Activated naive CD8-positive, alpha-beta T cell treated with anti-CD3 and anti-CD28 coated beads for 36 hours (primary cell): ENCODE measurements at places on chromosomes 3 and 15. TPM values are rescaled to one million over a fixed set of nuclear protein-coding genes. Genes with fewer than 3 reads are reported as not detected.

DNA sequence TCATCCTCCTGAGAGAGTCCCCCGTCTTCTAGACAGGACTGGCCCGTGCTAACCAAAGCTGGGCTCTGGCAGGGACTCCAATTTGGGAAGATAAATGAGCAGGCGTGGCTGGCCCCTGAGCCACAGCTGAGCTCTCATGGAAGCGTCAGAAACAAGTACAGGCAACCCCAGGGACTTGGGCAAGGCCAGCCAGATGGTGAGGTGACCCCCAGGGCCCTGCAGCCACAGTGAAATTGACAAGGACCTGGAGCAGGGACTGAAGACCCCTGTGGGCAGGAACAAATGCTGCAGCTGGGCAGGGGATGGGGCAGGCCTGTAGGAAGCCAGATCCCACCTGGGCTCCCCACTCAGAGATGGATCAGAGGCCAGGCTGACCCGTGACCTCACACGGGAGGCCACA is 32.8 kb upstream of the CGNL1 start:
- H3K4me3 ChIP-seq: no peak overlapping the region
- H3K27me3 ChIP-seq: no peaks in the 10 kb centered on the region
- peaks cover 1% of the 10 kb centered on the region for H3K4me1 ChIP-seq
- no peak for DNase-seq
- no peaks in the 10 kb centered on the region for H3K36me3 ChIP-seq
- H3K27ac ChIP-seq: no peak overlapping the region

ANKRD63 gene
- not detected for total RNA-seq

DNA sequence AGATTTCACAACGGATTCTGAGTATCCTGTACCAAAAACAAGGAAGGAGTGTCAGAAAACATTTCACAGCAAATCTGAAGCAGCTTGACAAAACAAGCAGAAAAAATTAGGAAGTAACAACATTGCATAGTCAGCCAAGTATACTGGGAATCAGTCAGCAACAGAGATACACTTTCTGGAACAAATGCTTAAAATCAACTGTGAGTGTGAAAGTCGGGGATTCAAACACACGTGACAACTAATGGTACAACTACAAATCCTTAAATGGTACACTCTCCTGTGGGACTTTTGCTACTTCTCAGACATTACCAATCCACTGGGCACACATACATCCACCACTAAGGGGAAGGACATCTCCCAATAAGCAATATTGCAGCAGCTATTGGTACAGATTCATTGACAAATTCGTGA is 296.6 kb upstream of the MME start:
- DNase-seq: no peak
- no peak overlapping the region for H3K27ac ChIP-seq
- H3K36me3 ChIP-seq: no peaks in the 10 kb centered on the region
- H3K27me3 ChIP-seq: no peaks in the 10 kb centered on the region
- H3K4me3 ChIP-seq: no peak overlapping the region

DNA sequence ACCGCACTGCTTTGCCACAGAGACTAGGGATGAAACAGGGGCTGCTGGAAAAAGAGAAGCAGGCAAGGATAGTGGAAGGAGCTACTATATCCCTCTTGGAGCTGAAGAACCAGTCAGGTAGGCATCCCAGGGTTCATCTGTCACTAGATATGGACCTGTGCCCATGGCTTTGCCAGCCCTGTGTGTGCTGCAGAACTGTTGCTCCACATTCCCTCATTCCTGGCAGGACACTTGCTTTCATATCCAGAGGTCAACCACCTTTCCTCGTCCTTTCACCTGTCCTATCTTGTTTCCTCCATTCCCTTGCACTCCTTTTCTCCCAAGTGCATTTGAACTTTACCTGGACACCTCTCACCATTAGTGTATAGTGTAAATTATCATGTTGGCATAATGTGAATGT is 12.0 kb downstream of the SNRK start:
- DNase-seq: no peak
- peaks cover 7% of the 10 kb centered on the region for H3K36me3 ChIP-seq
- H3K27me3 ChIP-seq: no peaks in the 10 kb centered on the region

GHSR gene
- total RNA-seq: not detected

DNA sequence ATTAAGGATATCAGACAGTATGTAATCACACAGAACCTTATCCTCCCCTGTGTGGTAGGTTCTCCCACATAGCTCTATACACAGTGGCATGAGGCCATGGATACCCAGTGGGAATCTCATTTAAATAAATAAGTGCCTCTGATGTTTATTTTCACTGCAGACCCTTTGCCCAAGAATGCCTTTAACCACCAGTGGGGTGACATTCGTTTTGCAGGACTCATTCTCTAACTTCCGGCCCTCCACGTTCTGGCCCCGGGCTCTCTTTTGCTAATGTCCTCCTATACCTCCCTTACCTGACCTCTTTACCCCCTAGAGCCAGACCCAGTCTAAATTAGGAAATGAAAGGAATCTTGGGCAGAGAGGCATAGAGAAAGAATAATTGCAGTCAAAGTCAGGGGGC is 8.3 kb downstream of the CCDC80 start:
- no peaks in the 10 kb centered on the region for H3K27me3 ChIP-seq
- H3K36me3 ChIP-seq: no peaks in the 10 kb centered on the region
- no peak overlapping the region for H3K27ac ChIP-seq
- H3K4me1 ChIP-seq: peaks cover 10% of the 10 kb centered on the region
- DNase-seq: no peak
